H4 (cell line): ENCODE measurements at places on chromosomes 5 and 9. TPM values are rescaled to one million over a fixed set of nuclear protein-coding genes. Genes with fewer than 3 reads are reported as not detected.

DNA sequence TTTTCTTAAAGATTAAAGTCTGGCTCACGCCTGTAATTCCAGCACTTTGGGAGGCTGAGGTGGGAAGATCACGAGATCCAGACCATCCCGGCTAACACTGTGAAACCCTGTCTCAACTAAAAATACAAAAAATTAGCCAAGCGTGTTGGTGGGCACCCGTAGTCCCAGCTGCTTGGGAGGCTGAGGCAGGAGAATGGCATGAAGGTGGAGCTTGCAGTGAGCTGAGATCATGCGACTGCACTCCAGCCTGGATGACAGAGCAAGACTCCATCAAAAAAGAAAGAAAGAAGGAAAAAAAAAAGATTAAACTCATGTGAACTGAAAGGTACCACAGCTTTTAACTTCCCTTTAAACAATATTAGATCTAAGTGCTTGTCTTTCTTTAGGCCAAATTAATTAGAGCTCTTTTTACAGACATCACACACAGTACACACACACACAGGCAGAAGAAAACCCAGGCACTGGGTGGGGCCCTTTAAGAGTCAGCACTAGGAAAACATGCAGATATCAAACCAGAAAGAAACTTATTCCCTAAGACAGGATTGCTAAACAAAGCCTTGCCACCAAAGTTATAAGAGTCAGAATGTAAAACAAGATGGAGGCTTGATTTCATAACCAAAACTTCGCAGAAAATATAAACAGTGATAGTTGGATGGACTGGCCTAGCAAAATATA lies 29.3 kb upstream of the UHRF2 start:
- no peak for DNase-seq

Gene ANKRD18A
- 0.47 and 0.62 TPM in 2 replicates for total RNA-seq

- peak; percentile 72 for DNase-seq
Observed at GRCh38 chr5:149442563-149443182, 63.6 kb upstream of the IL17B start.

- no peak for DNase-seq
Observed at GRCh38 chr5:154962494-154962893, 21.6 kb downstream of the MRPL22 start.
